Breast epithelium (tissue), 4 donors: ENCODE measurements at places on chromosomes 5 and 9. TPM values are rescaled to one million over a fixed set of nuclear protein-coding genes. Genes with fewer than 3 reads are reported as not detected.

SMIM32 gene
- total RNA-seq, result not detected

CCDC152 gene
- total RNA-seq, result 0.96 TPM

ARID3C gene
- not detected for total RNA-seq

ADAMTSL2 gene
- total RNA-seq, result 0.44 TPM

HRCT1 gene
- 16.0 TPM for total RNA-seq

KCNIP1 gene
- total RNA-seq, result not detected
